KG1 (cell line): ENCODE measurements at places on chromosomes 12 and 14.

- no peak for DNase-seq
These were observed 4.5 kb upstream of the OAS2 start for GRCh38 chr12:112973818-112974231.

GRCh38 chr12:13599176-13599575 is 382.2 kb downstream of the GRIN2B start:
- no peak for DNase-seq

GRCh38 chr14:24705840-24706239 is 71.8 kb upstream of the GZMB start:
- no peak for DNase-seq

DNA sequence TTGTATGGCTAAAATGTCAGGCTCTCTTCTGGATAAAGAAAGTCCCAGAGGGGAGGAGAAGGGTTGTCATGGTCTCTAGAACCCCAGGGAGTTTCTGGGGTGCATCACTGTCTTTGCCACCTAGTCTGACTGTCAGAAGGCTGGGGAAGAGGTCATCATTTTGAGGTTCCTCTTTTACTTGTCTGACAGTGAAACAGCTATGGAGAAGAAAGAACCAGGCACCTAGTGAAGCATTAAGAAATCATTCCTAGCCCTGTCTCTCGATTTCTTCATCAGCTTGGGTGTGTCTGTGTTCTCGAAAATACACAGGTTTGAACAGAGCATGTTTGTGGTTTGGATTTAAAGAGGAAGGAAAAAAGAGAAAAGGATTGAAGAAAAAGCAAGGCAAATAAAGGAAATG is 158.7 kb upstream of the LRIG3 start:
- DNase-seq = no peak

GRCh38 chr14:63468294-63468693 is 74.9 kb downstream of the PPP2R5E start:
- DNase-seq = no peak

GRCh38 chr12:113899042-113899560 is 67.0 kb downstream of the RBM19 start:
- DNase-seq = no peak

GRCh38 chr12:54565986-54566544 is 16.7 kb downstream of the PDE1B start:
- DNase-seq = no peak

DNA sequence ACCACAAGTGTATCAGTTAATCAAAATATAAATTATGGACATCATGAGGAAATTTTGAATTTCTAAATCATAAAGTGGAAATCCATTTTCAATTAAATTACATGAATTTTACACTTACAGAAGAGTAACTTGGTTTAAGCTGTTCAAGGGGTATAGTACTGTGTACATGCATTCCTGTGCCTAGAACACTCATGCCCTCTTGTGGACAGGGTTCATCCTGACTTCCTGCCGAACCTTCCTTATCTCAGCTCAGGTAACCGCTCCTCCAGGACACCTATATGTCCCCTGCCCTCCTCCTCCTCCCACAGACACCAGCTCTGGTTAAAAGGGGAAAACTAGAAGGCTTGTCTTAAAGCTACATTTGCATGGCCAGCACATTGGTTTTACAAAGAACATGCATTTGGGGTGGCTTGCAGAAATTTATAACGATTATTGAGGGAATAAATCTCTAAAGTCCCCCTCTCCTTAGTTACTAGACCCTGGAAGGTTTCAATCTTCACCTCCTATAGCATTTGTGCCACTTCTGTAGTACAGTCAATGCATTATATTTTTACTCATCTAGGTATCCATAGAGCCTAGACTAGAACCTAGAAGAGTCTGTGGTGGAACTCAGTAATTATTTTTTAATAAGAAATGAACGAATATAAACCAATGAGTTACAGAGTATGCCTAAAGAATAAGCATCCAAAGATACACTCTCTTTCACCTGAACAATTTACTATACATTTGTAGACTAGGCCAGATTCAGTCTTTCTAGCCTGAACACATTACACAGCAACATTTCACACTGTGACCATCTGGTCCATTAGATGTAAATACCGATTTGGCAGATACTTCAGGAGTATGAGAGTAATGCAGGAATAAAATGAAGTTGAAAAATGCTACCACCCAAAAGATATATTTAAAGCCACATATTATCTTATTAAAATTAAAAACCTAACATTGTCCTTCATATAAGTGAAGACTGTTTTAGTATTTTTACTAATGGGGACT is 345.6 kb downstream of the PAWR start:
- no peak for DNase-seq

DNA sequence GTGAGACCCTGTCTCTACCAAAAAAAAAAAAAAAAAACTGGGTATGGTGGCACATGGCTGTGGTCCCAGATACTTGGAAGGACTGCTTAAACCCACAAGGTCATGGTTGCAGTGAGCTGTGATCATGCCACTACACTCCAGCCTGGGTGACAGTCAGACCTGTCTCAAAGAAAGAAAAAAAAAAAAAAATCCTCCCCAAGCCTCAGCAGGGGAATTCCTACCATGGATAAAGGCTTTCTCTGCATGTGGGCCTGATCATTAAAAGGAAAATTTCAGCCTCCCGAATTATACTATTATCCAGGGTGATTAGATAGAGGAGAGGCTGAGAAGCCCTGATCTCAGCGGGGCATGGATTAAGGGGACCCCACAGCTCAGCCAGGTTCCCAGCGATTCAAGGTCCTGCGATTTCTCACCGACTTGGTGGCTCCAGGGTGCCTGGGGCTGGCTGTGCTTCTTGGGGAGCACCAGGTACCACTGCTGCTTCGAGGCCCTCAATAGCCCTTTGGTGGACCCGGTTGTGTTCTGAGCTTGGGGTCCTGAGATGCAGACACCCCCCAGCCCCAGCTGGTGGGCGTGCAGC is 5.6 kb downstream of the SH2B3 start:
- DNase-seq = no peak

- DNase-seq = no peak
These were observed 265.5 kb upstream of the GRIP1 start for GRCh38 chr12:66944365-66944764.

DNA sequence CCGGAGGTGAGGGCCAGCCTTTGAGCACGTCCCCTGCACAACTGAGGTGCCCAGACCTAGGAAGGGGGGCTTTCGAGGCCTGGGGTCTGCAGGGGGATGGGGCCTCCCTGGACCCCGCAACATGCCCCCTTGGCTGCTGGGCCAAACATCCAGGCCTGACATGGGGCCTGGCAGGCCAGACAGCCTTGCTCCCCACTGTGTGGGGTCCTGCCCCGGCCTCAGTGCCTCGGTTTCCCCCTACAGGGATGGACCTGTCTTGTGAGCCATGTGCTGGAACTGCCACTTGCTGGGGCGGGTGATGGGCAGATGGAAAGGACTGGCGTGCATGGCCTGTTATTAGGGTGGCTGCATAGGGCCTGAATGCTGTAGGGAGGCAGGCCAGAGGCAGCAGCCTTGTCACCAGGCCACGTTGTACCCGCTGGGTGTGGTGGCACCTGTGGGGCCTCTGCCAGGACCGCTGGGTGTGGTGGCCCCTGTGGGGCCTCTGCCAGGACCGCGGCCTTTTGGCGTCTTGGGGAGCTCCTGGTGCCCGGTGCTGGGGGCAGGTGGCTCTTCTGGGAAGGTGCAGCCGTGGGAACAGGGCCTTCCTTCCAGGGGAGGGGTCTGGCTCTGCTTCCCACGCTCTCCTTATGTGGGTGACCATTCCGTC is 20.4 kb downstream of the ASPG start:
- no peak for DNase-seq

GRCh38 chr12:47577206-47577989 is 128.4 kb downstream of the RPAP3 start:
- DNase-seq = no peak

GRCh38 chr12:15590180-15590826 is 198.9 kb downstream of the EPS8 start:
- no peak for DNase-seq

DNA sequence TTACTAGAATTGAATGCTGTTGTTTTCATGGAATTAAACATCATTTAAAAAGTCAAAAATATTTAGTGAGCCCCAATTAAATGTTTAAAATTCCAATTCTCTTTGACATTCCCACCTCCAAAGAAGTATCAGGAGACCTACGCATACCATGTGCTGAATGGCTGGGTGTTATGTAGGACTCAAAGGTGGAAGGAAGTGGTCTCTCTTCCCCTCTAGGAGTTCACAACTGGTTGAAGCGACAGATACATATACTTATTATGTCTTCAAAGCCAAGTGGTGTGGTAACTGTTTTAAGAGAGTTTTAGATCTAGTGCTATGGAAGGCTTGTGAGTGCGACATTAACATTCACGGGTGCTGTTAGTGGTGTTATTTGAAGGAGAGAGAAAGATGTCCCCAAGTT is 464.0 kb downstream of the ATP23 start:
- DNase-seq = no peak

GRCh38 chr14:52338051-52338681 is 24.1 kb downstream of the PTGER2 start:
- DNase-seq = no peak

- no peak for DNase-seq
These were observed 127.3 kb upstream of the TMPO start for GRCh38 chr12:98388126-98388525.

DNA sequence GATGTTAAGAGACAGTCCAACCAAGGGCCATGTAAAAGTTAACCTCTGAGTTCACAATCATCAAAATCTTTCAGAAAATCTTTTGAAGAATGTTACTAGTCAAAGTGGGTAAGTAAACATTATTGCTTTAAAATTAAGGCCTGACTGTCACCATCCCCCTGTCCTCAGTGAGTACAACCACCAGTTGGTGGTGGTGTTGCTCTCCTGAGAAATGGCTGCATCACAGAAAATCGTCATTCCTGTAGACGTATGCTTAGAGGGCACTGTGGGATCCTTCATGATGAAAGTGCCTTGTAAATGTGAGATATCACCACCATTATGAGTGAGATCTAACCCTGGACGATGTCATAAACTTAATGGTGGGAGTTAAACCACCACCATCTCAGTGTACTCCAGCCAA is 451.2 kb downstream of the RPS29 start:
- no peak for DNase-seq

GRCh38 chr14:59009967-59010366 is 178.5 kb upstream of the DAAM1 start:
- DNase-seq = no peak

- DNase-seq = no peak
These were observed 1.5 kb upstream of the NOVA1 start for GRCh38 chr14:26599291-26599690.

- no peak for DNase-seq
These were observed 6.8 kb upstream of the SYNE3 start for GRCh38 chr14:95523051-95523814.

GRCh38 chr12:107584563-107584962 is 101.0 kb upstream of the PWP1 start:
- no peak for DNase-seq

GRCh38 chr12:58321414-58321813 is 380.0 kb downstream of the ATP23 start:
- no peak for DNase-seq

DNA sequence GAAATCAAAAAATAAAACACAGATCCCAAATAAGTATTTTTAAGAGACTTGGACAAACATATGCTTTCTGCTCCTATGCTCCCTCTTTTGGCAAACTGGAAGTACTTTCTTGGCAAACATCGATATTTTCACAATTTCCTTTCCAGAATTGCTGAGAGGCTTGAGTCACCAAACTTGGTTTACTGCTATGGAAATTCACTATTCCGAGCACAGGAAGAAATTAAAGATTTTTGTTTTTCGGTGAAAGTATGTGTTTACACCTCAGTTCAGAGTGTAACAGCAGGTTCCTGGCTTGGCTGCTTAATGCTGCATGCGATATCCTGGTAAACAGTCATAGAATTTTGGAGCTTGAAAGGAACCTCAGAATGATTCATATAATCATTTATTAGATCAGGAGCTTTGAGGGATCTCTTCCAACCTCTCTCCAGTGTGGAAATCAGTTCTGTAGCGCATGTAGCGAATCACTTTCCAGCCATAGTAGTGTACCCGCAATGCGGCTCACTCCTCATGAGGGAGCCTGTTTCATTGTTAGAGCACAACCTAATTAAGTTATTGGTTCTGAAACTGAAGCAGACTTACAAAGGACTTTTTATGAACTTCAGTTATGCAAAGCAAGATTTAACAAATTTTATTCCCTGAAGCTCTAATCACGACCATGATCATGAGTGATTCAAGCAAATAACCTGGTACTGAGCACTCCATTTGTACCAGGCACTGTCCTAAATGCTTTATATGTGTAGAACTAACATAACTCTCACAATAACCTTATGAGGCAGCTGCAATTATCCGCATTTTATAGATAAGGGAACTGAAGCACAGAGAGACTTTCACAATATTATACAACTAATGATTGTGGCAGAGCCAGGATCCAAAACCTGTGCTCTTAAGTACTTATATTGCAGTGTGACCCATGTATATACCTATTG is 56.4 kb upstream of the ATP2A2 start:
- no peak for DNase-seq

- DNase-seq = no peak
These were observed 67.2 kb downstream of the GLT1D1 start for GRCh38 chr12:128920468-128920867.

DNA sequence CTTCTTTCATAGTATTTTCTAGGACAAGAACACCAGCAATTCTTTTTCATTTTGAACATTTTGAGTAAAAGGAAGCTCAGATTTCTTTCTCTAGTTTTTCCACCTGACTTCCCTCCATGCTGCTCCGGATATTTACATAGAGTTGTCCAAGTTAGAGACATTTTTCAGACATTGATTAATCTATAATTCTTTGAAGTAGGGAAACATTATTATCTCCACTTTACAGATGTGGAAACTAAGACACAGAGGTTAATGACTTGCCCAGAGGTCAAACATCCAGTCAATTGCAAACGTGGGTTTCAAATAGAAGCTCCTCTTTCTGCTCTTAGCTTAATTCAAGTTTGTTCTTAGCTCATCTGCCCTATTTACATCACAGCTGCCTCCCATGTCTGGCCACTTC is 138.3 kb downstream of the EGLN3 start:
- DNase-seq = no peak

GRCh38 chr14:68676511-68676943 is 116.3 kb downstream of the ZFP36L1 start:
- no peak for DNase-seq

DNA sequence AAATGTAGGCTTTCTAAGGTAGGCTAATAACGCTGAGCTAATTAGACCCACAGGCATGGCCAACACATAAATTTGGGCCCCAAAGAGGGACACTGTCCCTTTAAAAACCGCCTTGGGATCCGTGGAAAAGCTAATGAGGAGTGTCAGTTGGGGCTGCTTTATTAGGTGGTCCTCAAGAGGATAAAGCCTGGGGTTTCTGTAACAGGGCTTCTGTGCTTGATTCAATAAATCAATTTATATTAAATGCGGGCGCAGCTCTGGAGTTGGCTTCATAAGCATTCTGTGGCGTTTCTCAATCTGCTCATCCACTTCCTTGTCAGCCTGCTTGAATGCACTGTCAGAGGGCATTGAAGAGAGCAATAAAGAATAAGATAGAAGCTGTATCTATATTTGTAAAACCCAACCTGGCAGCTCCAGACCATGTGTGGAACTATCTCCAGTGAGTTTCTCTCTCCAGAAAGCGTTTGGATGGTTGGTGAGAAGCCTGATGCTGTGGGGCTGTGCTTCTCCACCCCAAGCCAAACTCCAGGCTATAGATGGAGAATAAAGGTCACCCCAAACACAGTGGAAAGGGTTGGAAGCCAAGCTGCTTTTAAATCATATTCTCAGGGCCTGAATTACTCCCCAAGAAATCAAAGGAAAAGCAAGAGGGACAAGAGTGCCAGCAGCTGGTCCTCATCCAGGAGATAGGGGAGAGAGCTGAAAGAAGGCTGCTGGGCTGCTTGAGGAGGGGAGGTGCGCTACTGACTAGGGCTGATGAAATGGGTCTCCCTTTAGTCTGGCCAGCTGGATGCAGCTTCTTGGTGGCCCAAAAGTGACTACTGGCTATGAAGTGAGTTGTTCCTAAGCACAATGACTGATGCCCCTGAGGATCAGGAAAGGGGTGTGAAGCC is 222.0 kb downstream of the PPM1H start:
- DNase-seq = no peak
